ENCODE measurements at places on chromosomes 7 and 10.

GRCh38 chr7:71601851-71602250 lies 469.9 kb downstream of the GALNT17 start:
- no peak for DNase-seq

GRCh38 chr10:70162151-70162891 lies 8.0 kb downstream of the SAR1A start:
- DNase-seq = no peak

- no peak for DNase-seq
Observed at GRCh38 chr7:130987092-130987491, 253.1 kb upstream of the KLF14 start.

DNA sequence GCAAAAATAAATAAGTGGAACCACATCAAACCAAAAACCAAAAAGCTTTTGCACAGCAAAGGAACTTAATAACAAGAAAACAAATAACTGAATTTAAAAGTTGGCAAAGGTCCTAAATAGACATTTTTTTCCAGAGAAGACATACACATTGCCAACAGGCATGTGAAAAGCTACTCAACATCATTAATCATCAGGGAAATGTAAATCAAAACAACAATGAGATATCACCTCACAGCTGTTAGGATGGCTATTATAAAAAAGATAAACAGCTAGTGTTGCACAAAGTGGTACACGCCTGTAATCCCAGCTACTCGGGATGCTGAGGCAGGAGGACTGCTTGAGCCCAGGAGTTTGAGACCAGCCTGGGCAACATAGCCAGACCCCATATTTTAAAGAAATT lies 2.2 kb upstream of the SUN3 start:
- no peak for DNase-seq

DNA sequence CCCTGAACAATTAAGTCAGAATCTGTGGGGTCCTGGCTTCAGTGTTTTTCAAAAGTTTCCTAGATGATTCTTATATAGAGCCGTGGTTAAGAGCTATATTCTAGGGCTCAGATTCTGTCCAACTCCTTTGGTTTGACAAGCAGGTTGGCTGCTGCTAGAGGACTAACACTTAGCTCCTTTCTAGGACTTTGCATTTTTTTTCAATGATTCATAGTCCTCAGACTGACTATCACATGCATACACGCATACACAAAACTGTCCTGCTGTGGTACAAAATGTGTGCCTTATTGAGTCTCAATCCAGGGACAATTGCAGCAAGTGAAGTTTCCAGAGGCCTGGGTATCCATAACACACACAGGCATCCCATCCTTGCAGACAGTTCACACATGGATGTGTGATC lies 392.0 kb downstream of the NRG3 start:
- no peak for DNase-seq

DNA sequence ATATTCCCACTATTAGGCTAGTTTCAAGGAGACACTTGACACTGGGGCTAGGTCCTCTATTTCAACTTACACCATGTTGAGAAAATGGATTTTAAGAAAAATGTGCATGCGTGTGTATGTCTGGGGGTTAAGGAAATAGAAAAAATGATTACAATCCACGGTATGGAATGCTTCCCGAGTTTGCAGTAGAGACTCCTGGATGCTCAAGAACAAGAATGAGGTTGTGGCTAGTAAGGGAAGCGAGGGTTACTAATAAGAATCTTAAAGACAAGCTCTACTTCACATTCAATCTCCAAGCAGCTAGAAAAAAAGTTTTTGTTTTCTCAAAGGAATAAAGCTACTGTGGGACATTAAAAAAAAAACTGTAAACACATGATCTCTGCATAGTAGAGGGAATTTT lies 54.7 kb downstream of the ANK3 start:
- no peak for DNase-seq

- DNase-seq = no peak
Observed at GRCh38 chr10:29295813-29296212, 6.9 kb downstream of the LYZL1 start.

DNA sequence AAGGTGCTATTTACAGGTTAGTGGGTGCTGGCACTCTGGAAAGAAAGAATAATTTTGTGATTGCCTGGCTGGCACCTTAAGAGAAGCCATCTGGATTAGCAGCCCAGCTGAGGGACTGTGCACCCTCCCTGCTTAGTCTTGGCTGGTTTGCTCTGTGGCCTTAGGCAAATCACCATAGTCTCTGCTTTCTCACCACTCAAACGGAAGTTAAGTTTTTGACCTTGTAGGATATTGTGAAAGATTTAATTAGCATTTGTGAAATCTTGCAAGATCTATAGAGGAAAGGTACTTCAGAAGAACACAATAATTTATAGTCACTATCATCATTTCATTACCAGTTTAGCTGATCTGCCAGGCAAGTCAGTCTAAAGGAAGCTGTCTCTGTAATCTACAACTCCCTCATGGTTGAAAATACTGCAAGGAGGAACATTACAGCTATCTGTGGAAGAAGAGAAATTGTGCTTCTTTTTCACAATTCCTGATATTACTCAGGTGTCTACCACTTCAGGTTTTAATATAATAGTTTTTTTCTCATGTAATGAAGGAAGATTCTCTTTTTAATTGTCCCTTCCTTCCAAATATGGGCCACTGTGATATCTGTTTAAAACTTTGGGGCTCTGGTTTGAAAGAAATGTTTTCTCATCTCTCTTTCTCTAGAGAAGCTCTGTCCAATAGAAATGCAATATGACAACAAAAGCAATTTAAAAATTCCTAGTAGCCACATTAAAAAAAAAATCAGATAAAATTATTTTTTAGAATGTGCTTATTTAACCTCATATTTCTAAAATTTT lies 219.6 kb downstream of the PTEN start:
- no peak for DNase-seq

DNA sequence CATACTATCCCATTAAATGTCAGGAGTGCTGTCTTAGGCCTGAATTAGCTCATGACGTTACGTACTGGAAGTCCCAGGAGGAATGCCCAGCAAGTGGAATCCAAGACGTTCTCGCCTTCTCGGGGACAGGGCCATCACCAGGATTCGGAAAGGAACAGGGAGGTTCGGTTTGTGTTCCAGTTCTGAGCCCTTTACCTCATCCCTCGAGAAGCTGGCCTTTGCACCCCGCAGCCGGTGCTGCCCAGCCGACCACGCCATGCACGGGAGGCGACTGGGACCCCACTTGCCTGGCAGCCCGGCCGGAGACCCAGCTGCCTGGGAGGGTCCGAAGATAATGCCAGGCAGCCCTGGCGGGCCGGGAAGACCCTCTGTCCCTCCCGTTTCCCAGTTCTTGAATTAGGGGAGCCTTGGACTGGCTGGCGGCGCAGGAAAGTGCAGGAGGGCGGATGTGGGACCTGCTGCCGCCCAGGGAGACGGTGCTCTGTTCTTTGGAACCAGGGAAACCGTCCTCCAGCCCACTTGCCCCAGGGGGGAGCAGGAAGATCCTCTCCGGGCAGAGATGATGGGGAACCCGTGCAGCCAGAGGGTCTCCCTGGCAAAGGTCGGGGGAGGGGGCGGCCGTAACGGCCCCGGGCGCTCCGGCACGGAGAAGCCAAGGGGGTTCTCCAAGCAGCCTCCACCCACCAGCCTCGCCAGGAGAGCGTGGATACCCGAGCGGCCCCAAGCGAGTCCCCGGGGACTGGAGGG lies 671 bp upstream of the CHST3 start:
- DNase-seq = no peak

- no peak for DNase-seq
Observed at GRCh38 chr7:108568801-108569380, 615 bp downstream of the THAP5 start.

- DNase-seq = no peak
Observed at GRCh38 chr10:60910543-60910942, 33.4 kb downstream of the RHOBTB1 start.

GRCh38 chr7:30927559-30927958 lies 15.9 kb downstream of the AQP1 start:
- DNase-seq = no peak

DNA sequence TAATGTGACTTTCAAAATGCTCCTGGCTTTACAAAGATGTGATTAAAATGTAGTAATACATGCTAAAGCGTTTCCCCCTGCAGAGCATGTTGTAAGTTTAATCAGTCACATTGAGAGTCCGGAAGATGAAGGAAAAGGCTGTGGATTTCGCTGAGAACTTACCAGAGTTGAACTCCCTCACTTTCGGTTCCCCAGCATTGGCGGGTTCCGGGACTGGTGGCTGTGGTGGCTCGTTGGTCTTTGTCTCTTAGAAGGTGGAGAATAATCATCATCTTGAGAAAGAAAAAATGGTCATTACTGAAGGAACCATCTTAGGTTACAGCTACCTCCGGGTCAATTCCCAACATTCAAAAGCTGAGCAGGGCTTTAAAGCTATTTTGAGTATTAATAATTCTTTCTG lies 9.6 kb upstream of the NUPR2 start:
- DNase-seq = no peak

GRCh38 chr10:31930023-31930751 lies 1.6 kb upstream of the ARHGAP12 start:
- no peak for DNase-seq

DNA sequence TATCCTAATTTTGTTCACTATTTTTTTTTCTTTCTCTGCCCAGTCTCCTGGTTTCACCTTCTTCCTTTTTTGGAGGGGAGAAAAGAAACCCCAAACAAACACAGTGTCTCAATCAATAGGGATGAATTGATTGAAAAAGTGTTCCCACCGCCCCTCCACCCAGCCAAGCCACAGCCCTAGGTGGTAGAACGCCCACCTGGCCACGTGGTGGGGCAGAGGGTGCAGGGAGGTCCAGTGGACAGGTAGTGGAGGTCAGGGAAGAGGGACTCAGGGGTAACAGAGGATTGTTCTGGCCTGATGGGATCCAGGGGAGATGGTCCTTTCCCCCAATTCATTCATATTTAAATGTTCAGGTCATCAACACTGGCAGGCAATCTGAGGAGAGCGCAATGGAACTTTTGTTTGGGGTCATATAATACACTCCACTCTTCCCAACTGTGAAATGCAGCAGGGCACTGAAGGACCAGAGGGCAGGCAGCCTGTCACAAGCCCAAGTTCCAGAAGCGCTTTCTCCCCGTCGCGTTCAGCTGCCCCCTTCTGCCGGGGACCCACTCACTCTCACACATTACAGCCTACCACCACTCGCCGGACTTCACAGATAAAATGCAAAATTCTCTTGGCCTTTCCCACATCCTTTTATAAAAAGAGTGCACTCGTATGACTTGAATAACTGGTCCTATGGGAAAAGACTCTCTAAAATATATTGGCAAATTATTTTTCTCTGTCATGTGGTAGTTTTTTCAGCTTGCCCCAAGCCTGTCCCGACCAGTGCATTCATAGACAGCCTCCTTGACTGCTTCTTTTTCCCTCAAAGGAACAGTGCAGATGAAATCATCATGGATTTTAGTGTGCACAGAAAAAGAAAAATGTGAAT lies 1.6 kb downstream of the INHBA start:
- no peak for DNase-seq

DNA sequence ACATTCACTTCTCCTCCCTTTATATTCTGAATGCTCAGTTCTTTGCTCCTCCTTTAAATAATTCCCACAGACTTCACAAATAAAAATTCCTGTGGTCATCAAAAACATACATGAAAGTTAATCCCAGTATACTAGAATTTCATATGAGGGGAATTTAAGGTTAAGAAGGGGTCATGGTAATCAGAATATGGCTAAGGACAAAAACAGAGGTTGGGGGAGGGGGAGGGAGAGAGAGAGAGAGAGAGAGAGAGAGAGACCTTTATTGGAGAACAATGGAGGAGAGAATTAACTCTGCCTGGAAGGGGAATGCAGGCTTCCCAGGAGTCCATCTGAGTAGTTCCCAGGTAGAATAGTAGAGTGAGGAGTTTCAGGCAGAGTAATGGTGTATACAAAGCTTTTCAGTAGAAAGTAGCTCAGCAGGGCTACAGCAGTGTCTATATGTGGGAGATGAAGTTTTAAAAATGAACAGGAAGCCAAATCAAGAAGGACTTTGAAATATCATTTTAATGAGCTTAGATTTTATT lies 5.2 kb upstream of the CUBN start:
- DNase-seq = no peak

GRCh38 chr10:130495116-130495862 lies 359.1 kb downstream of the GLRX3 start:
- DNase-seq = no peak

Measured in activated CD4-positive, alpha-beta T cell treated with anti-CD3 and anti-CD28 coated beads for 24 hours (primary cell).